Cerebellar nuclear complex (tissue), 1 donor: ENCODE measurements at places on chromosomes 6 and 20.

DNA sequence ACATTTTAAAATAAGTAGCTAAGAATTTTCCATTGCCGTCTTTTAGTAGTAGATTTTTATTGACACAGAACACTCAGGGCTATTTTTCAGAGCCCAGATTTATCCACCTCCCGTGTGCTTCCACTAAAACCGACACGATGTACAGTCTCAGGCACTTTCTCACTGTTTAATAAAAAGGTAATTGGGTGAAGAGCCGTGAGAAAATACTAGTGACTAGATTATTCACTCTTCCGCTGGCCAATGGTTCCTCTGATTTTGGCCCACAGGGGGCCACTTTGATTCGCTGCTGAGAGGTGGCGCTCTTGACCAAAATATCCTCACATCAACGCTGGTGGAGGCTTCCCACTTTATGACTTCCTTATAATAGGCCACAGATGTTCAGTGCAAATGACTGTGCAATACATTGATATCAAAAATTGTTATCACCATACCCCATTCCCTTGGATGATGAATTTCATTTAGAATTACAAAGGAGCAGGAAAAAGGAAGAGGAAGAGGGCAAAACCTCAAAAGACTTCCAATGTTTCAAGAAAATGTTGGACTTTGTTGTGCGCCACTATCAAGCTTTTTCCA, 12.3 kb upstream of the HDDC2 start:
- no peak for DNase-seq

GRCh38 chr6:104956731-104957294, at the start of gene LIN28B:
LIN28B (plus strand) TSS chr6:104957107; CDS start chr6:104957251, 144 bp downstream.
- DNase-seq = no peak

DNA sequence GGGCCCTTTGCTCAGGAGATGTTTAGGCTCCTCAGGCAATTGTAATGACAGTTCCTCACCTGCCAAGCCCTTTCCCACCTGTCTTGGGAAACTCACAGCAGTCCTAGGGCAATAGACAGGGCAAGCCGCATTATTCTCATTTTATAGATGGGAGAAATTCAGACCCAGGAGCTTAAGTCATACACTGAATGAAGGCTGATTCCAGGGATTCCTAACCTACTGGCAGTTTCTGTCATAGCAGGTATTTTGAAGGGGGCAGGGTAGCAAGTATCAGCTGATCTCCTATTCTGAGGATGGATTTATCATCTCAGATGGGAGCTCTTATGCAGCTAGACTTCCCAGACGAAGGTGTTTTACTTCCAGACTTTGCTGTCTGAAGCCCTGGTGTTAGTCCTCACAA, 61.4 kb upstream of the MYL9 start:
- DNase-seq = no peak

- no peak for DNase-seq
Measured at GRCh38 chr6:136517002-136517401, 33.2 kb downstream of the MAP7 start.

DNA sequence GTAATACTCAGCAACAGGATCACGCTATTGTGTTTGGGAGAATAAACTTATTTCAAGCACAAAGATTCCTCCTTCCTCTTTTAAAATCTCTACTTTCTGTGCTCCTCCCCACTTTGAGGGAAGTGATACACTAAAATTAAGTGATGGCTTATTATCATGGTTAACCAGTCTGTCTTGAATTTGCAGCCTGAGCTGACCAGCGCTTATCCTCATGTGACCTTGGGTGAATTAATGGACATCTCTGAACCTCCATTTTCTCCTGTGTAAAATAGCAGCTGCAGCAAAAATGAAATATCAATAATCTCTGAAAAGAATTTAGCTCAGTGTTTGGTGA, 222.6 kb downstream of the BCAS1 start:
- DNase-seq = no peak

DNA sequence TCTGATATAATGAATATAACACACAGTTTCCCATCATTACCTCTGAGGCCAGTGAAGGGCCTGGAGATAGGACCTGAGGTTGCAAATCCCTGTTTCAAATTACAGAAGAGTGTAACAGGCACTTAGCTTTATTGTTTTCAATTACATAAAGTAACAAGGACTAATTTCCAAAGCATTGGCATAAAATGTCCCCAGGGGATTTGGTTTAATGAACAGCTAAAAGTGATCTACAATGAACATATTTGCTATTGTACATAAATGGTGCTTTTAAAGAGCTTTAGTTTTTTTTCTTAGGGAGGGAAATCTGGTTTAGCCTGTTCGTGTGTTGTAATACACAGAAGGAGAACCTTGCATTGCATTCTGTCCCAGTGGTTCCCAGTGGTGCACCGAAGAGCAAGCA, 54.4 kb downstream of the HMGN3 start:
- no peak for DNase-seq

- DNase-seq = peak; percentile 49
Measured at GRCh38 chr6:125780540-125781313, 10.0 kb upstream of the NCOA7 start.

DNA sequence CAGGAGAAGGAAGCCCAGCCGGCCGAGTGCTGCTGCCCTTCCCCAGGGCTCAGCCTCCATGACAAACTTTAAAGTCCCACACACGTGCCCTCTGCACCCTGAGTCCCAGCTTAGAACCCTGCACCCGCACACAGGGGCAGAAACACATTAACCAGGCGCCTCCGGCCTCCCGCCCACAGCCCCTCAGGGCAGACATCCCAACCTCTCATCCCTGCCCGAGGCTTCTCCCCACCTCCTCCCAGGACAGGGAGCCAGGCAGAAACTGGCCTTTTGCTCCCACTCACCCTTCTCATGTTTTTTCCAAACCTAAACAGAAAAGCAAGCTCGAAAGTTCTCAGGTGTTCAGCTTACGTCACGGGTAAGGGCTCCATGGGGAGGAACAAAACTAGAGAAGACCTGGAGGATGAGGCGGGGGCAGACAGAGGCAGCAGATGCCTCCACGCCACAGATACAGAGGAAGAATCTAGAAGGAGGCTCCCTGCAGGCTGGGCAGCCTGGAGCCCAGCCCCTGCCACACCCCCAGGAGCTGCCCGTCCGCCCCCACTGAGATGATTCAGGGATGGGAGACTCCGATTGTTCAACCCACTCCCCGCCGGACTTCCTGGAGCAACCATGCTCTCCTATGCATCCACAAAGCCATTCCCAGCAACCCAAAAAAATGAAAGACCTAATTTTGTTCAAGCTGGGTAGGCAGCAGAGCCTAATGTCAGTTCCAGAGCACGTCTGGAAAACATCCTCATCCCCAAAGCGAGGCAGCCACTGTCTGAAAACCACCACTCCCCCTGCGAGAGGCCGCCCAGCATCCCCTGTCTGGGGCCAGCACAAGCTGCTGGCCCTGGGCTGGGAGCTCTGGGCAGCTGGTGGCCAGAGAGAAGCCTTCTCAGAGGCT, 8.8 kb downstream of the KCNQ2 start:
- DNase-seq = no peak

- DNase-seq = no peak
Measured at GRCh38 chr6:103122766-103123601, 1729.5 kb downstream of the GRIK2 start.

DNA sequence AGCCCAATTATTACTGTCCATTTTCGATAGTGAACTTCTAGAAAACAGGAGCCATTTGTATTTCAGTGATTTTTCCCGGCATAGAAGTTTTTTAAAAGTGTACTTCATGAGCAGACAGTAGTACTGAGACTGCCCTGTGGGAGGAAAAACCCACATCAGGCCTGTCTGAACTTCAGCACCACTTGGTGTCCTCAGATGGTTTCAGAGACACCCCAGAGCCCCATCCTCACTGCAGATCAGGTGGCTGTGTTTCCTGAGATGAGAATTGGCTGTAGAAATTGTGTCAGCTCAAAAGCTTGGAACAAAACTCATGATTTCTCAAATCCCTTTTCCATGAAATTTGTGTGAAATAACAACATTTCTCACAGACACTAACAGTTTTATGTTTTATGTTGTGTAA, 110.0 kb upstream of the RIN2 start:
- no peak for DNase-seq

DNA sequence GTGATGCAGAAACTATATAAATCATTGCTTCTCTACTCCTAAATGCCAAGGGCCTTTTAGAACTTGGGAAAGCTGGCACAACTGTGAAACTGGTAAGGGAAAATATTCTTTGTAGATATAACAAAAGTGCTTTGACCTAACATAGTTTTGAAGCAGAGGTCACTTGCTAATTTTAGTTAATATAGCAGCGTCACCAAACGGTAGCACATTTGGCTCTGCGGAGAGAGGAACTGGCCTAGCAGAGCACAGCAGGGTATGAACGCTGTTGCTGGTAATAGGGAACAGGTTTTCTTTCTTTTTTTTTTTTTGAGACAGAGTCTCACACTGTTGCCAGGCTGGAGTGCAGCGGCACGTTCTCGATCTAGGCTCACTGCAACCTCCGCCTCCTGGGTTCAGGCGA, 67.4 kb downstream of the ECT2L start:
- DNase-seq = no peak

GRCh38 chr6:124714728-124715127, 247.5 kb upstream of the RNF217 start:
- no peak for DNase-seq

GRCh38 chr6:108294297-108294726, 542 bp upstream of the AFG1L start:
- no peak for DNase-seq

DNA sequence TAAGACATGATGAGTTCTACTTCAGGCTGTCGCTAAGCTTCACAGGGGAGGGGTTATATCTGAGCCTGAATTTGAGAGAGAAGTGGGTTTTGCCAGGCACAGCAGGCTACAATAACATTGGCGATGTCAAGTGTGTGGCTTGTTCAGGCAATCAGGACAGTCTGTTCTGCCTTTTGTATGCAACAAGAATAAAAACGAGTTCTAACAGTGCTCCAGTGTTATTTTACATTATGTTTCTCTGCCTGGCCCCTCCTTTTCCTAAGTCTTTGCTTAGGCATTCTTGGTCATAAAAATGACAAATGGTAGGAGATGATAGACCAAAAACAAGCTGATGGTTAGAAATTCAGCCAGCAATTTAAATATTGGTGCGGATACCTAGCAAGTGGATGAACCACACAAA, 26.8 kb downstream of the PAQR8 start:
- peak; percentile 22 for DNase-seq

DNA sequence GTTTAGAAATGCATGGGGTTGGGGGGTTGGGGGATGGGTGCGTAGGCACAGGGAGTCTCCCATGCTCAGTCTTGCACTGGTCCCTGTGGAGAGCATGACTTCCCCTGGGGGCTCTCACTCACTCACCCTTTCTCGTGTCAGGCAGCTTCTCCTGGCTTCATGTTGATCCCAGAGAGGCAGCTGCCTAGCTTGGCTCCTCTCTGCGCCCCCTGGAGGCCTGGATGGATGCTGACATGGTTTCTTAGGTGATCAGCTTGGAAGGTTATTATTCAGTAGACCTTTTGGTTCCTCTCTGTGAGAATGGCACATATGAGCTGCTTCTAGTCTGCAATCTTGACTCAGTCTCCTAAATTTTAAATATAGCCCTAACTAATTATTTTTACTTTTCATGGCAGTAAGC, 109.3 kb upstream of the FAM83B start:
- no peak for DNase-seq

GRCh38 chr6:168122521-168122920, 43.5 kb upstream of the FRMD1 start:
- no peak for DNase-seq

GRCh38 chr20:675453-676314, at the start of gene SCRT2:
SCRT2 (minus strand) TSS chr20:675802; CDS start chr20:675601, 201 bp downstream.
- no peak for DNase-seq

GRCh38 chr20:43946659-43947315, 32.1 kb downstream of the TOX2 start:
- DNase-seq = no peak

GRCh38 chr20:33217052-33217451, at the start of gene BPIFA3:
BPIFA3 (plus strand) TSS chr20:33217352; CDS start chr20:33217537, 185 bp downstream.
- no peak for DNase-seq

DNA sequence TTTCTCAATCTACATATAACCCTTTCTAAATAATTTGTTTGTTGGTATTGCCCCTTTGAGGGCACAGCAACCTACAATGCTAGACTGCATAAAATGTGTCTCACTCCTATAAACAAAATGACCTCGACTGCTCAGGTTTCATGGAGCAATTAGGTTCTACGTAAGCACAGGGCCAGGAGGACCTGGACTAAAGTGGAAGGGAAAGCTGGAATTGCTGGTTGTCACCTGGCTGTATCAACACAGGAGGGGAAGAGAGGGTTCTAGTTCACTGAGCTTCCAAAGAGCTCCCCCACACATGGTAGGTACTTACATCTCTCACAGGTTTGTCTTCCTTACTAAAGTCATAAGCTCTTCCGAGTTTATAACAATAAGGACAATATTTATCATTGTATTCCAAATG, 51.0 kb downstream of the NCOA6 start:
- no peak for DNase-seq

GRCh38 chr6:166775180-166775922, 148.3 kb upstream of the RPS6KA2 start:
- DNase-seq = peak; percentile 49

GRCh38 chr6:56199956-56200355, 47.4 kb downstream of the COL21A1 start:
- no peak for DNase-seq

DNA sequence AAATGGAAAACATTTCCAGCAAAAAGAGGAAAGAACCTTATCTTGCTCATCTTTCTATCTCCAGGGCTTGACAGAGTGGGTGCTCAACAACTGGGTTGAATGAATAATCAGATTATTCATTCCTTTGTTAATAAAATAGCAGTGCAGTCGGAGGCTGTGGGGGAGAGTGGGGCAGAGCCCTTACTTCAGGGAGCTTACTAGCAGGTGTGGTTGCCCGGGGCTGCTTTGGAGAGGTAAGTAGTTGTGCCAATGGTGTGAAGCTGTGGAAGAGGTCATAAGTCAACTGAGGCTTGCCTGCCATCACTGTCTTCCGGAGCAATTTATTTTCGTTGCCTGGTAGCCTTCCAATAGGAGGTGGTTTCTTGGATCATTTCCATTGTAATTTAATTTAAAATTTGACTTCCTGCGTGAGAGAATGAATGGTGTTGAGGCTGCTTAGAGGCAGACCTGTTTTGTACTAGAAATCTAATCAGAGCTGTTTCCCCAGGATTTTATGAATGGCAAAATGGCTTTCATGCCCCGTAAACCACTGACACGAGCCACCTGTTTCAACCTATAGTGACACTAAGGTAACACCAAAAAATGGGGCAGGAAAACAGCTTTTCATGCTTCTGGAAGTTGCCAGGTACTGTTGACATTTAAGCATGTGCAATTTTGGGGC, 51.4 kb downstream of the ZDHHC14 start:
- no peak for DNase-seq

DNA sequence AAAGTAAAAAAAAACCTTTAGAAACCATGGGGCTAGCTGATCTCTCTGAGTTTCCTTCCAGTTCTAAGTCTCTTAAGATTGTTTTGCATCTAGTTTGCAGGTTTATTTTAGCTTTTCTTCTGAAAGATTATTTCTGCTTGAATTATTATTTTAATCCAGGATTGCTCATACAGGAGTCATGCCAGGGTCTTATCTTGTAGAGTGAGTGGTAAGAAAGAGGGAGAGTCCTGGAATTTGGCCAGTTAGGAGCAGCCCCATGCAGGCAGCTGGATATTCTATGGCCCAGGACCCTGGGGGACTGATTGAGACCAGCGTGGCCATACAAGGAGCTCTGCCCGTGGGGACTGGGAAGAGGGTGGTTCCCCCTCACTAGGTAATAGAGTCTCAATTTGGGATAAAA, 178.9 kb upstream of the HEY2 start:
- DNase-seq = no peak

- DNase-seq = no peak
Measured at GRCh38 chr20:47610945-47611250, 109.2 kb downstream of the NCOA3 start.
